CD4-positive, alpha-beta T cell treated with Interleukin-10 for 1 hour (primary cell): ENCODE measurements at places on chromosomes 7 and 10.

GRCh38 chr7:138506764-138507163, 46.7 kb downstream of the TRIM24 start:
- no peak for DNase-seq

DNA sequence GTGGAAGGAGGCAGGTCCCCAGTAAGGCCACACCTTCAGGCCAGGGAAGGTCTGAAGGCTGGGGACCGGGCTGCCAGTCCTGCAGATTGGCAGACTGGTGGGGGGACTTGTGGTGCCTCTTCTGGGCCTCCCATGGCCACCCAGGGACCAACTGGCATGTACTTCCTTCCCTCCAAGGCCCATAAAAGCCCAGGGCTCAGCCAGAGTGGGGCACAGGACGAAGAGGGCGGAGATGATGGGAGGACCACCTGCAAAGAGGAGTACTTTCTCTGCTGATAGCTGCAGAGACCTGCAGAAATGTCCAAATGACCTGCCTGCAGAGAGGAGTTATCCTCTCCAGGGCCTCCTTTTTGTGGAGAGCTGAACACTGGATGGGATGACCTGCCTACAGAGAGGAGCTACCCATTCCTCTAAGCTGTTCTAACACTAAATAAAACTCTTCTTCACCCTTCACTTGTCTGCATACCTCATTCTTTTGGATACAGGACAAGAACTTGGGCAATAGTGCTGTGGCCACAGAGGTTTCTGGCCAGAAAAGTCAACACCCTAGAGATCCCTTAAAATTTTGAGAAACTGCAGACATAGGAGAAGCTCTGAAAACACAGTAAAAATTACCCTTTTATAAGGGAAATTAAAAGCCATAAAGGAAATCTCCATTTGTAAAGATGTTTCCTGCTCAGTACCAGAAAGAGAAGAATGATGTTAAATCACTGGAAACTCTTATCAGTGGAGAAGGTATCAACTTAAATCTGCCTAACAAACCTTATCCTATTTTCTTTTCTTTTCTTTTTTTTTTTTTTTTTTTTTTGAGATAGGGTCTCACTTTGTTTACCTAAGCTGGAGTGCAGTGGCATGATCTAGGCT, 20.7 kb upstream of the PRF1 start:
- no peak for DNase-seq

GRCh38 chr7:137898839-137899721, 52.3 kb upstream of the DGKI start:
- peak; percentile 74 for DNase-seq

- peak; percentile 12 for DNase-seq
Observed at GRCh38 chr7:139648941-139649425, 125.5 kb downstream of the CLEC2L start.

GRCh38 chr10:44566786-44567185, 181.9 kb upstream of the CXCL12 start:
- no peak for DNase-seq
